Renal cortex interstitium (tissue), 15 donors: ENCODE measurements at places on chromosomes 6 and 20.

DNA sequence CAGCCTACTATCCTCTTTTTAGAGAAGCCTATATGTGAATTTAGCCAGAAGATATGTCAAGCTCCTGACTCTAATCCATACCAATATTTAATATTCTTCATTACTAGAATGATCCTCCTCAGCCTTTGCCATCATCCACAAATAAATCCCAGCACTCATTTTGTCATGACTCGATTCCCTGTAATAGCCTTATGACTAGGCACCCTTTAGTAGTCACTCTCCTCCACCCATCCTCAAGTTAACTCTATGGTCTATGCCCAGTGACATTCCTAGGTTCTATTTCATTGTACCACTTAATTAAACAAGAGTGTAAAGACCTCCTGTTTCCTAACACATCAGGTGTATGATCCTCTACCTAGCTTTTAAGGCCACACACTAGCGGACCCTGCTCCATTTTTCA is 450.4 kb upstream of the CITED2 start:
- no peak for DNase-seq

- DNase-seq = no peak
Measured at GRCh38 chr6:4100655-4101054, 21.7 kb upstream of the FAM217A start.

GRCh38 chr6:121310495-121310894 is 23.8 kb downstream of the TBC1D32 start:
- no peak for DNase-seq

- DNase-seq = no peak
Measured at GRCh38 chr6:162292915-162293314, 434.7 kb downstream of the PRKN start.

DNA sequence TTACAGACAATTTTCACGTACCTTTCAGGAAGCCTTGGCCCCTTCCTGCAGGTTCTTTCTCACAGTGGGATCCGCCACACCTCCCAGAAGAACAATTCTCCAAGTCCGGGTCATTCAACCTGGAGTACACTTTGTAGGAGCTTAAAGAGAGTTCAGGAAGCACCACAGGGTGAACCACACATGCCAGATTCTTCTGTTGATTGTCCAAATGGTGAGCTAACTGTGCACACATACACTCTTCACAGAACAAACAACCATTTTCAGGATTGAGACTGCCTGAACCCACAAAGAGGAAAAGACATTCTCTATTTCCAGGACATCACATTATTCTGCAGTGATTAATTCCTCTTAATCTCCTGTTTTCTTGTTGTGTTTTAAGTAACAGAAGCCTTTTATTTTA is 51.0 kb downstream of the SCGN start:
- no peak for DNase-seq

GRCh38 chr6:145241721-145242120 is 493.6 kb downstream of the EPM2A start:
- DNase-seq = no peak

GRCh38 chr6:162943369-162943768 is 215.6 kb downstream of the PACRG start:
- no peak for DNase-seq

DNA sequence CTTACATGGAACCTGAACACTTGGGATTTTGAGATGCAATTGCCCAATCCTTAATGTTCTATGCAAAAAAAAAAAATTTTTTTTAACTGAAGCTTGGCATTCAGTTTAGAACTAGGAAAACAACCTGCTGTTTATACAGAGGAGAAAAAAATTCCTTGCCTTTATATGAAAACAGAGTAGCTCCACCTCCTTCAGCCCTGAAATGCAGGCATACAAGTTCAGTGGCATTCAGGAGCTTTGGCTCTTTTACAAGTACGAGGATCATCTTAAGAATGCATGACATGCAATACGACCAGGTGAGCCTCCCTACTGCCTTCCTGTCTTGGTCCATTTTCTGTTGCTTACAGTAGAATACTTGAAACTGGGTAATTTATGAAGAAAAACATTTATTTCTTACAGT is 20.4 kb downstream of the PAX1 start:
- no peak for DNase-seq

- DNase-seq = no peak
Measured at GRCh38 chr6:101454106-101454676, 60.7 kb downstream of the GRIK2 start.

GRCh38 chr6:133973109-133973971 is 20.3 kb downstream of the TBPL1 start:
- DNase-seq = peak; percentile 40

- DNase-seq = no peak
Measured at GRCh38 chr6:32932132-32932868, 8.5 kb downstream of the HLA-DMB start.

GRCh38 chr6:33118525-33119123 is 42.8 kb downstream of the HLA-DPB1 start:
- DNase-seq = no peak

DNA sequence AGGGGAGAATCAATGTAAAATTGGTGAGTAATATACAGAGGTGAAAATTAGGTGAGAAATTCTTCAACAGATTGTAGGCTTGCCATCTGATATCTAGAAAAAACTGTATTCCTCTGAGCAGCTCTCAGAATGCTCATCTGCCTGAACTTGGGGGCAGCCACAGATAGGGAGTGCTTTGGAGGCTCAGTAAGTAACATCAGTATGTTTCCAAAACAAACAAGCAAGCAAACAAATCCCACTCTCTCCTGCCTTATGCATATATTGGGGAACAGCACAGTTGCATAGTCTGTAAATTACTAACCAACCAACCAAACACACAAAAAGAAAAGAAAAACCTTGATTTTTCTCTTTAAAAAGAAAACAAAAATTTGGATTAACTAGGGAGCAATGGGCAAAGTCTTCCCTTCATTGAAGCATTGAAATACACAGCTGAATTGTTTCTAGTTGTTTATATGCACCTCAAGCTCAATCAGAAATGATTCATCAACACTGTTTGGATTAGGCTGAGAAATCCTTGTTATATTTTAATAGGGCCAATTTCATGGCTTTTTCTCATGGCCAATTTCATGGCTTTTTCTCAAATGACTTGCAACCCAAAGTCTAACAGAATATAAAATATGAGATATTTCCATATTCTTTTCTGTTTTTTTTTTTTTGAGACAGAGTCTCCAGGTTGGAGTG is 50.1 kb upstream of the DEK start:
- no peak for DNase-seq

- no peak for DNase-seq
Measured at GRCh38 chr6:69022993-69023392, 387.9 kb downstream of the ADGRB3 start.

DNA sequence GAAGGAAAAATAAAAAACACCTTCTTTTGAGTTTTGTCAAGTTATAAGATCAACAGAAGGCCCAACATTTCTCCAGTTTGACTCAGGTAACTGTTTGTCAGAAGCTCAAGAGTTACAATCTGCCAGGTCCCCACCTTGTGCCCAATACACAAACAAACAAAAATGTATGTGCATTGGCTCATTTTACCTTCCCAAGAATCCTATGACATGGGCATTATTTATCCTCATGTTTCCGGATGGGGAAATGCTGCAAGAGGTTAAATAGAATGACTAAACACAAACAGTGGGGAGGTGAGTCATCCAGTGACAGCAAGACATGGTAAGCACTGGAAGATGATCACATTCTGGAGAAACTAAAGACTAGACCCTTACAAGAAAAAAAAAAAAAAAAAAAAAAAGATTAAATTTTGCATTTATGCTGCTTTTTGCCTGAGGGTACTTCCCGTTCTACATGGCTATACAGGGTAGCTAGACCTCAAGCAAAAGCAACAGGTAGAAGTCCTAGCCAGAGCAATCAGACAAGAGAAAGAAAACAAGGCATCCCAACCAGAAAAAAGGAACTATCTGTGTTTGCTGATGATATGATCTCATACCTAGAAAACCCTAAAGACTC is 23.6 kb upstream of the ANKRD60 start:
- DNase-seq = no peak

- DNase-seq = peak; percentile 35
Measured at GRCh38 chr20:63740070-63740626, 572 bp downstream of the SLC2A4RG start.

DNA sequence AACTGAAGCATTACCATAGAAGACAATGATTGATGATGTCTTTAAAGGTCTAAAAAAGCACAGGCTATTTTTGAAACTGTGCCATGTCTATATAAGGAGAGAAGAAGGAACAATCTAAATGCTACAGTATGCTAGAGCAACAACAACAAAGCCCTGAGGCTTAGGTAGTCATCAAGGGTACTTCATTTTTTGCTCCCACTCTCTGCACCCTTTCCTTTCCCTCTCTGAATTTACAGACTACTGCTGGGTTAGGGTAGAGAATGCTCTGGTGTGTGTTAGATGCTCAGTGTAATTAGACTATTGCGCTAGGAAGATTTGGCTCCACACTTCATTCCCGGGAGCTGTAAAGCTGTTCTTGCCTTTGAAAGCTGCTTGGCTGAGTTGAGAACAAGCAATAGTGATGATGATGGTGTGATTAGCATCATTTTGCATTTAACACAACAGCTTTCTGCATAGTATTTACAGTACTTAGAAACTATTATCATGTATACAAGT is 1262.5 kb upstream of the CITED2 start:
- DNase-seq = no peak

DNA sequence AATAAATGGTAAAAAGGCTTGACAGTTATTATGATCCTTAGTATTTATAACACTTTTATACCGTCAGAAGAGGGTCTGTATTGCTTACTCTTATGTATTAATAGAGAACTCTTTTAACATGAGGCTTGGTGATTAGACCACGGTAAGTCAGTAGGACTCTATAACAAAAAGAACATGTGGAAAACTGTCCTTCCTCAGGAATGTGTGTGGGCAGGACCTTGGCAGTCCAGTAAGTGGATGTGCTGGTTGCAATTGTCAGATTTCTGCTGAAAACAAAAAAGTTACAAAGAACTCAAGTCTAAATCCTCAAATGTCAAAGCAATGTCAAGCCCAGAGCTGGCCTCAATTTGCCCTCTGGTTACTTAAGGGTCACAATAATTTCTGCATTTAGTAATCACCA is 81.1 kb downstream of the PLCG1 start:
- DNase-seq = no peak

DNA sequence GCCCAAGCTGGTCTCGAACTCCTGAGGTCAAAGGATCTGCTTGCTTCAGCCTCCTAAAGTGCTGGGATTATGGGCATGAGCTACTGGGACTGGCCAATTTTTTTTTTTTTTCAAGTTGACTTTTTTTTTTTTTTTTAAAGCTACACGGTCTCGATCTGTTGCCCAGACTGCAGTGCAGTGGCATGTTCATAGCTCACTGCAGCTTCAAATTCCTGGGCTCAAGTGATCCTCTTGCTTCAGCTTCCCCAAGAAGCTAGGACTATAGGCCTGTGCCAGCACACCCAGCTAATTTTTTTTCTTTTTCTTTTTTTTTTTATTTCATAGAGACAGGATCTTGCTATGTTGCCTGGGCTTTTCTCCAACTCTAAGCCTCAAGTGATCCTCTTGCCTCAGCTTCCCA is 59.5 kb downstream of the NCOA3 start:
- DNase-seq = no peak

DNA sequence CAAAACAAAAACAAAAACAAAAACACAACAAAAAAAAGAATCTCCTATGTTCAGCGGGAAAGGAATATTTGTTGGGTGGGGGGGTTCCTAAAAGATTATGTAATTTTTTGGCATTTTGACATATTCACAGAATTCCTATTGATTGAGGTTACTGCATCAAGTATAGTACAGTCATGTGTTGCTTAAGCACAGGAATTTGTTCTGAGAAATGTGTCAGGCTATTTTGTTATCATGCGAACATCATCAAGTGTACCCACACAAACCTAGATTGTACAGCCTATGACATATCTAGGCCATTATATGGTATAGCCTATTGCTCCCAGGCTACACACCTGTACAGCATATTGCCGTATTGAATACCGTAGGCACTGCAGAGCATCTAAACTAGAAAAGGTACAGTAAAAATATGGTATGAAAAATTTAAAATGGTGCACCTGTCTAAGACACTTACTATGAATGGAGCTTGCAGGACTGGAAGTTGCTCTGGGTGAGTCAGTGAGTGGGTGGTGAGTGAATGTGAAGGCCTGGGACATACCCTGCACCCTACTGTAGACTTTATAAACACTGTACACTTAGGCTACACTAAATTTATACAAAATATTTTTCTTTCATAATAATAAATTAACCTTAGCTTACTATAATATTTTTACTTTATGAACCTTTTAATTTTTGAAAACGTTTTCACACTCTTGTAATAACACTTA is 110.6 kb downstream of the CDKAL1 start:
- DNase-seq = no peak

DNA sequence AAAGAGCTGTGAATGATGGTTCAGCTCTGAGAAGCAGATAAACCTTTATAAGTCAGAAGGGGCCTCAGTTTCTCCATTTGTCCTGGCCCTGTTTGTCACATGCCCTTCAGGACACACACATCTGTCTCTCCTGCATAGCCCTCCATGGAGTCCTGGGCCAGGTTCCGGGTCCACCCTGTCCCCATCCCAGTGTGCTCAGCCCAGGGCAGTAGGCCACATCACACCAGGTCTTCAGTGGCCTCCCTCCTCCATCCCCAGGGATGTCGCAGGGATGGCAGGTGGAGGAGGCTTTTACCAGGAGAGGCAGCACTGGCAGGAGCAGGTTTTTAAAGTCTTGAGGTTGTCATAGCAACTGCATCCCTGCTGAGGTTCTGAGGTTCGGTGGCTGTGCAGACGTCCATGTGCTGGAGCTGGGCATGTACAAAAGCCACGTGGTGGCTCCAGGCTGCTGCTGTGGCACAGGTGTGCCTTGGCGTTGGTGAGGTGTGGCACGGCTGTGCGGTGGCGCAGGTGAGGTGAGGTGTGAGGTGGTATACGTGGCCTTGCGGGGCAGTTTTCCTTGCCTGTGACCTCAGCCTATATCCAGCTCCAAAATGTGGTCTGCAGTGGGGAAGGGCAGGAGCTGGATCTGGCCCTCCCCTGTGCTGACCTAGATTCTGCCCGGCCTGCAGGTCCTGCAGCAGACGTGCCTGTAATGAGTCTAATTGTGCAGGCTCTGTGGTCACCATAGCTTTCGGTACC is 8.0 kb upstream of the NPBWR2 start:
- no peak for DNase-seq

GRCh38 chr6:36847152-36847551 is 7.9 kb upstream of the CPNE5 start:
- DNase-seq = no peak

DNA sequence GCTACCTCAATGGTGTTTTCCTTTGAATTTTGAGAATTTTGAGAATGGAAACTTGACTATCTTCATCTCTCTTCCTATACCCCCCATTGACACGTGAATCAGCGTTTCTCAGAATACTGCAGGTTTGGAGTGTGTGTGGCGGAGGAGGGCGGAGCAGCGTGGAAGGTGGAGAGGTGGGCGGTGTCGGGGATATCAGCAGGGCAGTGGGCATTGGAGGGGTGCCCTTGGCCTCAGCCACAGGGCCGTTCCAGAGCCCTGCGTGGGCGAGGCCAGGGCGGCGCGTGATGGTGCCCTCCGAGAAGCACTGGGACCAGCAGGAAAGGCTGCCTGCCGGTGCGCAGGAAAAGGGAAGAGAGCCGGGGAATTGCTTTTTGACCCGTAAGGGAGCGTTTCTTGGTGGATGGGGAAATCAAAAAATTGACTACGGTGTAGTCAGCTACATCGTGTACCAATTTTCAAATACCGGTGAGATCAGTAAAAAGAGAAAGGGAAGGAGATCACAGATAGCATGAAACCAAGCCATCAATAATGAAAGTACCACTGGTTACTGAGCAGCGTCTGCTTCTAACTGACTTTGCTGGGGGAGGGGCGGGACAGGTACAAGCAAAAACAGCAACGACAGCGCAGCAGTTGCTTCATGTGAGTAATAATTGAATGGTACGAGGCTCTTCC is 82.7 kb upstream of the DUSP22 start:
- no peak for DNase-seq

- no peak for DNase-seq
Measured at GRCh38 chr6:112178846-112179245, 75.5 kb downstream of the LAMA4 start.

GRCh38 chr6:20454204-20454824 is 52.6 kb downstream of the E2F3 start:
- DNase-seq = no peak
